Head of caudate nucleus (tissue), 42 donors: ENCODE measurements at places on chromosomes 2 and 18.
A peak's percentile ranks its signal among the peaks of the same experiment; 100 is the strongest.

GRCh38 chr2:3601561-3602271 is 6.8 kb downstream of the COLEC11 start:
- DNase-seq: no peak

DNA sequence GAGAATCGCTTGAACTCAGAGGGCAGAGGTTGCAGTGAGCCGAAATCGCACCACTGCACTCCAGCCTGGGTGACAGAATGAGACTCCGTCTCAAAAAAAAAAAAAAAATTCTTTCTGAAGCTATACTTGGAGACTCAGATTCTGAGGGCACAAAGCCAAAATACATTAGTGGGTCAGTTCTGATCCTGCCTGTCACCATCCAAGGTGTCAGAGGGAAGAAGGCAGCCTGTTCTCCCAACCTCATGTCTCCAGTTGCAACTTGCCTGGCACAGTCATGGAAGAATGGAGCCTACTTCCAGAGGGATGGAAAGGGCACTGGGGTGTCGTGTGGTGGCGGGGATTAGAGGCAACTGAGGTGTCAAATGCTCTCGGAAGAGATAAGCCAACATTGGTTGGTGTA is 104.8 kb upstream of the GATA6 start:
- no peak for DNase-seq

DNA sequence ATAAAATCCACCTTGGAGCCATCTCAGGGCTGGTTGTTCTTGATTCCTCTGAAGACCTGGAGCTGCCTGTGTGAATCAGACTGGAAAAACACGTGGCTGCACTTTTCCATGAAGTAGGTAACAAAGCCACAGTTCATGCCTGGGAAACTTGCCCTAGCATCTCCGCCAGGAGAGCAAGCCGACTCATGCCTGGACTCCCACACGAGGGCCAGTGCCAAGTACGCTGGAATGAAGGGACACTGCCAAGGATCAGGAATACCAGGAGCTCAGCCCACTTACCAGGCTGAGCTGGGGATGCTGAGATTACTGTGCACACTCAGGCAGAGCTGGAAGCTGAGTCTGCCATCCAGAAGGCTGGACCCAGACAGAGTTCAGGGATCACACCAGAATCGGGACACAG is 10.9 kb upstream of the FHL2 start:
- peak; percentile 29 for DNase-seq

- DNase-seq: no peak
These were observed 67.3 kb upstream of the SPOPL start for GRCh38 chr2:138433995-138434951.

GRCh38 chr2:178280244-178280852 is 86.0 kb downstream of the OSBPL6 start:
- DNase-seq: no peak

DNA sequence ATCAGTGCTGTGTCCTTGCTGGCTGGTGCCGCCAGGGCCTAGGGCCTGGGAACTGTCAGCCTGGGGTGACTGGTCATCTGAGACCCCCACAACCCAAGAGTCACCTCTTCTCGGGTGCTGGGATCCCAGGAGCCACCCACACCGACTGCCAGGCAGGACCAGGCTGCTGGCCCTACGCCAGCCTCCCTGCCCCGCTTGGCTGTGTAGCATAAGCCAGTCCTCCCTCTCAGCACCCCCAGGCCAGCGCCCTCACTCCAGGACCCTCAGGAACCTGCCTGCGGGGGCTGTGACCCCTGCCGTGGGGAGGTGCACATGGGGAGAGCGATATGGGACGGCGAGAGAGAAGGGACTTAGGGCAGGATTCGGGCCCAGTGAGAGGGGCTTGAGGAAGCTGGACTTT is 9.5 kb downstream of the ARHGEF4 start:
- DNase-seq: no peak

DNA sequence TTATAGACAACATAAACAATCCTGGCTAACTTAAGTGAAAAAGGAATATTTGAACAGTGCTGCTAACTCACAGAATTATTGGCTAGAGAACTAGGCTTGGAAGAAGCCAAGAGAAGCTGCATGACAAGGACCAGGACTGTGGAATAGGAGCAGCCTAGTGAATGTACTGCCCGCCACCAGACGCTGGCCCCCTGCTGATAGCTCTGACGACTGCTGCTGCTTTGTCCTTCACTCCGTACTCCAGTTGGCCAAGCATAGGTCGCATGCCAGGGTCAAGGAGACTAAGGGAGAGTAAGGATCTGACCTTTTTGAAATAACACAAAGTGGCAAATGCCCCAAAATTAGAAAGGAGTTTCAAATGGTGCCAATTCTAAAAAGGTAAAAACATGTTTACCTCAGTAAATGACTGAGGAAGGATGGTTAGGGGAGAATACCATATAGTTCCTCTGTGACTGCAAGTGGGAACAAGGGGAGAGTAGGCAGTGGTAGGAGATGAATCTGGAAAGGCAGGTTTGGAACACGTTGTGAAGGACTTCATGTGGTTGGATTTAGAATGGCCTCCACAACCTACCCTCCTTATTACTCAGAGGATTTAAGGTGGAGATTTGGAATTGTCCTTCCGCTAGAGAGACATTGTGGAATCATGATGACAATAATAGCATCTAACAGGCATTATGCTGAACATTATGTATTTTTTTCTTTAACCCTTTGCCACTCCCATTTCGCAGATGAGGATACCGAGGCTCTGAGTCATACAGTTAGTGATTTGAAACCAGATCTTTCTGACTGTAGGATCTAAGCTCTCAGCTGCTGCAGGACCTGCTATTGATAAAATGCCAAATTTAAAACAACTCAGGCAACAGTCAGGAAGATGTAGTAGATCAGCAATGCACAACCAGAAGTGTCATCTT is 19.5 kb downstream of the STRADB start:
- DNase-seq: no peak

DNA sequence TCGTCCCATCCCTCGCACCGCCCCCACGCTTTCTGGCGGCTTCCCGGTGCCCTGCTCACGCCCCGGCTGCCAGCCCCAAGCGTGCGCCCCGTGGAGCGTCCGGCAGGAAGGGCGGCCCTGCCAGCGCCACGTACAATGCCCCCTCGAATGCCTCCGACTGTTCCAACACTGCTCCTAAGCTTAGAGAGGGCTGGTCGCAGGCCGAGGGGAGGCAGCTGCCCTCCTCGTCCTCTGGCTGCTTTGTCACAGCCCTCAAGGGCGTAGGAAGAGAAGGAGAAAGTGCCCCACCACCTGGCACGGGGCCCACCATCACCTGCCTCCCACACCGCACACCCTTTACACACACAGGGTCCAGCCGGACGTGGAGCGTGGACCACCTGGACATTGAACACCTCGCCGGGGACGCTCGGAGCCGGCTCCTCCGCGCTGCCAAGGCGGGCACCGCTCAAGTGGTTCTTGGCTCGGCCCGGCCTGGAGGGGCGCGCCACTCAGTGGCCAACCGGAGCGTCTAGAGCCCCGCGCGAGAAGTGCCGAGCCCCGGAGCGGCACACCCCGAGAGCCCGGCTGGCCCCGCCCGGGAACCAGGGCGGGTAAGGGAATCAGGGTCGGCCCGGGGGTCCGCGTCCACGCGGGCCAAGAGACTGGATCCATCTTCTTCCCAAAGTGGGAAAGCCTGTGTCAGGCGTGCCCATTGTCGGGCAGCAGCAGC is 830 bp downstream of the DNER start:
- peak; percentile 78 for DNase-seq

- DNase-seq: no peak
These were observed 34.9 kb downstream of the C18orf54 start for GRCh38 chr18:54392543-54393023.

DNA sequence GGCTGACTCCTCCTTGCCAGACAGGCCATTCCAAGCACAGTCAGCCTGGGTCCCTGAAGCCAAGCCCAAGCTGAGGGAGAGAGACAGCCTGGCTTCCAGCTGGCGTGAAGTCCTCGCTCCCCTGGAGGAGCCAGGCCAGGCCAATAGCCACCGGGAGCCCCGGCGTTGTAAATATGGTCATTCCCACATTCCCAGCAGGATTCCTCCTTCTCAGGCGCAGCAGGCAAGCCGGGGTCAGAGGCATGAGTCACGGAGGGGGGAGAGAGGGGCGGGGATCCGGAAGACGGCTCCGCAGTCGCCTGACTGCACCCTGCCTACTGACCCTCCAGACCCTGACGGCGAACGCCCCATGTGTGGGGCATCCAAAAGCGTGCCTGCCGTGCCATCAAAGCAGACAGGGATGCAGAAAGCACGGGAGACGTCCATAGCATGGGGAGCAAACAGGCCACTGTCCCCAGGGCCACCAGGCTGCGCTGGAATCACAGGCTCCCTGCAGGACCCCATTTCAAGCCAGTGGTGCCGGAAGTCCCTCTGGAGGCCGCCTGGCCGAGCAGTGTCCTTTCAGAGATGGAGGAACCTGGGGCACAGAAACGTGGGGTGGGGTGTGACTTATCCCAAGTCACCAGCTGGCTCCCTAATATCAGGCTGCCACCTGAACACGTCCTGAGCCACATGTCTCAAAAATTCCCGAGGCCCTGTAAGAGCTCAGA is 48.2 kb downstream of the TWIST2 start:
- DNase-seq: no peak
